ENCODE measurements at places on chromosomes 2 and 18.

DNA sequence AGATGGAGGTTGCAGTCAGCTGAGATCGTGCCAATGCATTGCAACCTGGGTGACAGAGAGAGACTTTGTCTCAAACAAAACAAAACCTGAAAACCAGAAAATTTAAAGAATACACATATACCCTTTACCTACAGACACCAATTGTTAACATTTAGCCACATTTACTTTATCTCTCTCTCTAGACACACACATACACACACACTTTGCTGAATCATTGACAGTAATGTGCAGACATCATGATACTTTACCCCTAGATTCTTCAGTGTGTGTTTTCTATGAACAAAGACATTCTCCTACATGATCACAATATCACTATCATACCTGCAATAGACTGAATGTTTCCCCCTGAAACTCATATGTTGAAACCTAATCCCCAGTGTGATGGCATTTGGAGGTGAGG lies 10.2 kb upstream of the CFLAR start:
- DNase-seq: no peak

DNA sequence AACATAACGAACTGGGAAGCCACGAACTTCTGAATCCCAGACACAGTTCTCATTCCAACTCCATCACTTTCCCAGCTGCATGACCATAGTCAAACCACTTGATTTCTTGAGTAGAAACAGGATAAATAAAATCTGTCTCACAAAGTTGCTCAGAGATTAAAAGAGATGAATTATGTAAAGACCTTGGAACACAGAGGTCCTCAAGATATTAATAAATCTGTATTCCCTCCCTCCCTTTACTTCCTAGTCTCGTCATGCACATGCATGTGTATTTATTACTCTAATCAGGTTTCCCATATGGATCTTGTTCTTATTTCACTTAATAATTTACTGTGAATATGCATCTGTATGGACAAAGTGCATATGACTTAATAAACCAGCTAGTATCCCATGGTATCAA lies 21.1 kb upstream of the CSRNP3 start:
- no peak for DNase-seq

GRCh38 chr2:216118474-216118873 lies 9.3 kb downstream of the XRCC5 start:
- no peak for DNase-seq

GRCh38 chr2:222355860-222356259 lies 57.1 kb upstream of the PAX3 start:
- no peak for DNase-seq

- no peak for DNase-seq
Observed at GRCh38 chr2:3628800-3629199, 29.2 kb upstream of the ALLC start.

DNA sequence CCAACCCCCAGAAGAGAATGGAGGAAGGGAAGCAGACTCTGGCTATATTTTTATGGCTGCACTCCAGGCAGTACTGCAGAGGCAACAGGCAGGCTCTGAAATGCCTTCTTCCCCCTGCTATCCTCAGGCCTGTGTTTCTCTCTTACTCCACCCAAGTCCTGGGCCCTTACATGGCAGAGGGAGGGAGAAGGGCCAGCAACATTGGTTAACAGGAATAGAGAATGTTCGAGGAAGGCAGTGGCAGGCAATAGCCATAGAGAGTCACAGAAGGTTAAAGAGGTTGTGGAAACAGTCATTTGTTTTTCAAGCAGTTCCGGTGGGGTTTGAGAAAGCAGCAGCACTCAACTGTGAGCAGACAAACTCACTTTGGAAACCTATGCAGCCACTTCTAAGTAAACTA lies 15.1 kb upstream of the DARS1 start:
- DNase-seq: no peak

DNA sequence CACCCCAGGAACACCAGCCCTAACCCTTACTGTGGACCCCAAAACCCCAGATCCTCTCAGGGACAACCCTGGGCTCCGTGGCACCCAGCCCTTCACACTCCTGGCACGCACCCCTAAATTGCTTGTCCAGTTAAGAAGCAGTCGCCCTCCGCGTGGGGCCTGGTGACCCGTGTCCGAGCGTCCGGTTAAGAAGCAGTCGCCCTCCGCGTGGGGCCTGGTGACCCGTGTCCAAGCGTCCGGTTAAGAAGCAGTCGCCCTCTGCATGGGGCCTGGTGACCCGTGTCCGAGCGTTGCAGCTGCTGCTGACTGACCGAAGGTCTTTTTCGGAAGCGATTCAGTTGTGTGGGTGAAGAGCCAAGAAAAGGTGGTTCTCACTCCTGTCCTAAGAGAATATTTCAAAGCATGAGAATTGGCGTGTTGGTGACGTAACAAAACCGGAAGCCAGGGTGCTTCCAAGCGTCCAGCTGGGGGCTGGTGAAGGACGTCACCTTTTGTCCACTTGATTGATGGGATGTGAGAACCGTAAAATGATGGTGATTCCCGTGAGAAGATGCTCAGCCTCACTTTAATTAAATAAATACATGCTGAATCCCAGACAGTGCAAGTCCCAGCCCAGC lies 70.5 kb downstream of the KCNG2 start:
- no peak for DNase-seq

GRCh38 chr2:77813599-77813998 lies 291.4 kb upstream of the LRRTM4 start:
- DNase-seq: no peak

DNA sequence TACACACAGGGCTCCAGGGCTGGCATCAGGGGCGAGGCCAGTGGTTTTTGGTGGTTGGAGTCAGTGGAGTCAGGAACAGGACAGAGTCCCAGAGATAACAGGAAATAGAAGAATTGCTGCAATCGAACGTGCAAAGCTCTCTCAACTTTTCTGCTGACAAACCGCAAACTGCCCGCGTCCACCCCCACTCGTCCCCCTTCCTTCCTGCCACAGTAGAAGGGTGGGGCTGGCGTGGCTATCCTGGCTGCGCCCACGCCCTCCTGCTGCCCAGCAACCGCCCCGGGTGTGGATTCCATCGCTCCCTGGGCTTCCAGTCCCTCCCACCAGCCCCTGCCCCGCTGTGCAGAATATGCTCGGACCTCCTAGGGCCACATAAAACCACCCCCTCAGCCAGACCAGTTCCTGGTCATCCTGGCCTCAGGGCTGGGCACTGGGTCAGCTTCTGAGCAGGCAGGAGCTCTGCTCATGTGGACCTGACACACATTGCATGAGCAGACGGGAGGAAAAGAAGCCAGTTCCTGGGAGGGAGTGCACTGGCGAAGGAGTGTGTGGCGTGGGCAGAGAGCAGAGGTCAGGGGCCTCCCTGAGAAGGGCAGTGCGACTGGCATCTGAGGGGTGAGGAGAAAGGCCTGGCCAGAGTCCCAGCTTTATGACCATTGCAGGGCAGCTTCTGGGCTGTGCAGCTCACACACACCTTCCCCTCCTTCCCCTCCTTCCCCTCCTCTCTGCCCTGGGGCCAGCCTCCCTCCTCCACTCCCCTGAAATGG lies 85.4 kb upstream of the ATG16L1 start:
- DNase-seq: no peak

- no peak for DNase-seq
Observed at GRCh38 chr2:215527736-215528135, 91.9 kb upstream of the FN1 start.

GRCh38 chr2:72037261-72037666 lies 110.4 kb downstream of the CYP26B1 start:
- no peak for DNase-seq

DNA sequence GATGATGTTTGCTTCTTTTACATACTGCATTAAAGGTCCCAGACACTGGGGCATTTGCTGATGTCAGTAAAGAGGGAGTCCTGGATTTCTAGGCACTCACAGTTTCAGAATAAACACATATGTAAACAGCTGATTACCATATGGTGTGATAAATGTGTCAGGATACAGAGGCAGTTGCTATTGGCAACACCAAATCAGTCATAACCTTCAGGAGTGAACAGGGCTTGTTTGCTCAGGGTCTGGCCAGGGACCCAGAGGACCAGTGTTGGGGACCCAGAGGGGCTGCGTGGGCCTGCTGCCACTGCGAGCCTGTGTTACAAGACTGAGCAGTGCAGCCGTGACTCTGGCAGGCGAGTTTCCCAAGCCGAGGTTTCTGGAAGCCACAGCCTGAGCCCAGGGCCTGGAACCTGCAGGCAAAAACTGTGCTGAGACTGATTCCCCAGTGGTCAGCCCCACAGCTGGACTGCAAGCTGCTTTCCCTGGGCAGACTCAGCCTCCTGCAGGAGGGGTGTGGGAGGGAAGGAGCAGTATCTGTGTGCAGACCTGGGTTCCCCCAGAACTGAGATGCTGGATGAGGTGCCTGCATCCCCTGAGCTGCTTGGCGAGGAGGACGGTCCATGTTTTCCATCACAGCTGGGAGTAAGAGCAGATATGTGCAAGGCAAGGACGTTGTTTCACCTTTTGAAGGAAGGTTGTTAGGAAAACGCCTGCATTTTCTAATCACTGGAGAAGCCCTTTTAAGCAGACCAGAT lies 23.6 kb downstream of the ASAP2 start:
- DNase-seq: no peak

GRCh38 chr2:152200565-152201465 lies 25.3 kb upstream of the STAM2 start:
- no peak for DNase-seq

DNA sequence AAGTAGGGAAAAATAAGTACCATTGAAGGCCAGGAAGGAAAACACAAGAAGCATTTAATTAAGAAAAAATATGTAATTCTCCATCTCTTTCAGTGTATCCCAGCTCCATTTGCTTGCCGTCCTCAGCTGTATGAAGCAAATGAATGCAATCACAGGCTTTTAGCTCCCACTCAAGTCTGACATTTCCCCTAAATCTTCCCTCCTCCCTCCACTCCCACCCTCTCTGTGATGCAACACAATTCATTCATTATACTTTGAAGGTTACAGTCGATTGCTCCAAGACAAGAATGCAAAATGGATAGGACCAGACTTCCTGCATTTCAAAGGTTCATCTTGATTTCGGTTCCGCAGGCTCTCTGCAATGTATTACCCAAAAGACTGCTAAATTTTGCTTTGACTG lies 172.7 kb upstream of the SERPINE2 start:
- DNase-seq: no peak

GRCh38 chr2:218081695-218082094 lies 12.6 kb downstream of the RUFY4 start:
- no peak for DNase-seq

DNA sequence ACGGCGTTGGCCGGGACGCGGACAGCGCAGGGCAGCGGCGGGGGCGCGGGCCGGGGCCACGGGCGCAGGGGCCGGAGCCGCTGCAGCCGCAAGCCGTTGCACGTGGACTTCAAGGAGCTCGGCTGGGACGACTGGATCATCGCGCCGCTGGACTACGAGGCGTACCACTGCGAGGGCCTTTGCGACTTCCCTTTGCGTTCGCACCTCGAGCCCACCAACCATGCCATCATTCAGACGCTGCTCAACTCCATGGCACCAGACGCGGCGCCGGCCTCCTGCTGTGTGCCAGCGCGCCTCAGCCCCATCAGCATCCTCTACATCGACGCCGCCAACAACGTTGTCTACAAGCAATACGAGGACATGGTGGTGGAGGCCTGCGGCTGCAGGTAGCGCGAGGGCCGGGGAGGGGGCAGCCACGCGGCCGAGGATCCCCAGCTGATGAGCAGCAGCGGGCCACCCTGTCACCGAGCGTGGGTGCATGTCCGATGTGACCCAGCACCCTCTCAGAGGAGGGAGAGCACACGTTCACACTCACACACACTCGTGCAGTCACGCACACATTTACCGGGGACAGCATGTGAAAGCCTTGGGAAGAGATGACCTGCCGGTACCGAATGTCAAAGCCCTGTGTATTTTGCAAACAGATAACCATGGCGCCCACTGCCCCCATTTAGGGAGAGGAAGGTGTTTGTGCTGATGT lies 4.2 kb downstream of the GDF7 start:
- DNase-seq: no peak

Data from stimulated activated CD8-positive, alpha-beta memory T cell treated with anti-CD3 and anti-CD28 coated beads, Interleukin-4, amount 100 ng/mL, for 4 hours (primary cell).